Stimulated activated CD8-positive, alpha-beta memory T cell treated with anti-CD3 and anti-CD28 coated beads, Interleukin-2, amount 100 ng/mL, for 48 hours (primary cell): ENCODE measurements at places on chromosomes 1 and 21.

GRCh38 chr1:215479567-215479966 lies 87.5 kb upstream of the KCTD3 start:
- DNase-seq = no peak

- no peak for DNase-seq
Measured at GRCh38 chr1:107449326-107449725, 308.5 kb downstream of the NTNG1 start.

- no peak for DNase-seq
Measured at GRCh38 chr1:86380257-86380861, 15.8 kb downstream of the ODF2L start.

DNA sequence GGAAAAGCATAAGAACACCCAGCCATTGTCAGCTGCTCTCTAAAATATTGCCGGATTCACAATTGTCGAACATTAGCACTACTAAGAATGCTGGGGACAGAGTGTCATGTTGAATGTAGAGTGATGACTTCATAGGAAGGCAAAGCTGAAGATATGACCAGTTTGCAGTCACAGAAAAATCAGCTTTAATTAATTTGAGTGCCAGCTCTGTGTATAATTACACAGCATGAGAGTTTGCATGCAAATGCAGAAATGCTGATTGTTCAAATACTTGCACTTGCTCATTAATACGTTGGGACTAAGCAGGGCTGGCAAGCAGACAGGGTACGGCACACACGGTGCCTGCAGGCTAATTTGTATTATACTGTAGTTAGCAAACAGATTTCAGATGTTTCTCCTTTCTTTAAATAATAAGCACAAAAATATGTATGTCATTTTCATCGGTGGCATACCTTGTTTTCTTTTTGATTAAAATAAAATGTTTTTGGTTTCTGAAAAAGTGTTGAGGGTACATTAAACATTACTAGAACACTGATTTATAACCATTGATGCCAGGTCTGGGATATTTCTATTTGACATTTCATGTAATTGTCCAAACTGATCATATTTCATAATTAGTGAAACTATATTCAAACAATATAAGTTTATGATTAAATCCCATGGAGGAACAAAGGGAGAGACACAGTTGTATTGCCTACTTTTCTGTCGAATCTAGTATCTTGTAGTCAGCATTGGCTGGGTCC lies 99.8 kb upstream of the ADGRL2 start:
- no peak for DNase-seq

DNA sequence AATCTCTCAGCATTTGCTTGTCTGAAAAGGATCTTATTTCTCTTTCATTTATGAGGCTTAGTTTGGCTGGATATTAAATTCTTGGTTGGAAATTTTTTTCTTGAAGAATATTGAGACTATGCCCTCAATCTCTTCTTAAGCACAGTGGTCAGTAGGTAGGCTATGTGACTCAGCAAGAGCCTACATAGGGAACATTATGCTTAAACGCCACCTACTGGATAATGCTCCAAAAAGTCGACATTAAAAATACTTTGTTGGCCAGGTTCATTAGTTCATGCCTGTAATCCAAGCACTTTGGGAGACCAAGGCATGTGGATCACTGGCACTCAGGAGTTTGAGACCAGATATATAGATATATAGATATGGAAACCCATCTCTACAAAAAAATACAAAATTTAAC lies 678.0 kb upstream of the USP24 start:
- DNase-seq = no peak

- DNase-seq = peak; percentile 15
Measured at GRCh38 chr1:174021591-174022079, 522 bp downstream of the RC3H1 start.

GRCh38 chr1:214296860-214297745 lies 16.1 kb downstream of the SMYD2 start:
- no peak for DNase-seq

GRCh38 chr1:37076168-37076567 lies 41.9 kb upstream of the GRIK3 start:
- no peak for DNase-seq

DNA sequence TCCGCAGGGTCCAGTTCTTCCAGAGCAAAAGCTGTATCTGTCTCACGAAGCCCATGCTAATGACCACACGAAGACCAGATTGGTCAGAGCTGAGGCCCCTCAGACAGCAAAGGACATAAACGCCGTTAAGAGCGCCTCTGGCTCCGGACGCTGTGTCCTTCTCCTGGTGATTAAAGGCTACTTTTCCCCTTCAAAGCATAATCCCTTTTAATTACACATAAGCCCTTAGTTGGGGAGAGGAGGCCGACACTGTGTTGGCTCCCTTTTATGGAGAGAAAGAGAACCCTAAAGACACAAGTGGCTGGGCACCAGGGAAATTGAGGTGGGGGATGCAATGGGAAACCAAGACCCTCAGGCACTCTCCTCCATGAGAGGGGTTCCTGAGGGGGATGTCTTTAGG lies at the start of gene ABCA4:
Gene ABCA4 (minus strand): TSS at position 158 of the 400 bp plus-strand sequence. CDS start 103 bp downstream, at position 55.
- DNase-seq = no peak

- no peak for DNase-seq
Measured at GRCh38 chr1:206419250-206419649, 51.0 kb upstream of the IKBKE start.

DNA sequence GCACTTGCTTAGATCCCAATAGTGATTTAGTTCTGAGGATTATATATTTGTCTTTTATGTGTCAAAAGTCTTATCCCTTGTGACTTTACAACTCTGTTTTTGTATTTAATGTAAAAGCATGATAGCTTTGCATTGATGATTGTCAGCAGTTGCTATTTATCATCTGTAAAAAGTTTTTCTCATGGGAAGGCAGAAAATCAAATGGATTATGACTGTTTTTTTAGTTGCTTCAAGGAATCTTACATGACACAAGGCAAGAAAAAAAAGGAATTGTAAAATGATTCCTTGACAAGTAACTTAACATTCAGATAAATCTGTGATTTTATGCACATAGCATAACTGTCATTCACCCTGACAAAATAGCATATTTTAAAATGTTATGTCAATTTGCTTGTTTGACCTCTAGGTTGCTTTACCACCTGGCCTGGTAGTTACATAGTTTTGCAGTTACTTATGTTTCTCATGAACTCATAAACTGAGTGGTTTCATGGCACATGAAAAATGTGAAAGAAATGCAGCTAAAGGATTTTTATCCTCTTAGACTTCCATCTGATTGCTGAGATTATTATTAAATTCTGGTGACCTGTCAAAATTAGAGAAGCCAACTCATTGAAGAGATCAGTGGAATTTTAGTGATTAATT lies 622.6 kb downstream of the ADGRL2 start:
- DNase-seq = no peak

DNA sequence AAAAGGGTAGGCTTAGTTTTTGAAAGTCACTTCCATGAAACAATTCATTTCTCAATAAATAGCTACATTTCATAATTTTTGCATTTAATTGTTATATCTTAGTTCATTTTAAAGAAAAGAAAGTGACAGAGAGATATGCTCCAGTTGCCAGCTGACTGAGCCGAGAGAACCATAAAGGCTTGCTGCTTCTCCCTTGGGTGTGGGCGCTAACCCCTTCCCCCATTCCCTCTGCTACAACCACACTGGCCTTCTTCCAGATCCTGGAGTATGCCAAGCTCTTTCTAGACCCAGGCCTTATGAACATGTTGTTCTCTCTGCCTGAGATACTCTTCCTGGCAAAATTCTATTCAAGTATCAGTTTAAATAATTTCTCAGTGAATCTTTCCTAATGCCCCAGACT lies 12.3 kb downstream of the SORT1 start:
- DNase-seq = no peak

- DNase-seq = no peak
Measured at GRCh38 chr1:72362538-72362937, 80.2 kb upstream of the NEGR1 start.

DNA sequence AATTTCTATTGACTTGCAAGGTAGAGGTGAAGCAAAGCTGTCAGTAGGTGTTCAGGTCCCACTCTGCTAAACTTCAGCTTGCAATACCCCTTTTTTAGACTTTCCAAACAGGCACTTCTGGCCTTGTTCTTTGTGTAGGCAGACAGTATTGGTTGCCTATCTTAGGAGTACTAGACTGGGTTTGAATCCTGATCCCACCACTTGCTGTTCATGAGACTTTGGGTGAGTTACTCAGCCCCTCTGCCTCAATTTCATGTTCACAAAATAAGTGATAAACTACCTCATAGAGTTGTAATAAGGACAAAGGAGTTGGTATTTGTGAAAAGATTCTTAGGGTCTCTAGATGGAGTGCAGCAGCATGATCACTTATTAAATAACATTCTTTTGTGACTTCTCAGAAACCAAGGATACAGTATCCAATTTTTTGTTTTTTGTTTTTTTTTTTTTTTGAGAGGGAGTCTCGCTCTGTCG lies 5.2 kb downstream of the RCC1 start:
- no peak for DNase-seq

GRCh38 chr21:33371366-33371765 lies 31.8 kb upstream of the IFNGR2 start:
- DNase-seq = no peak

DNA sequence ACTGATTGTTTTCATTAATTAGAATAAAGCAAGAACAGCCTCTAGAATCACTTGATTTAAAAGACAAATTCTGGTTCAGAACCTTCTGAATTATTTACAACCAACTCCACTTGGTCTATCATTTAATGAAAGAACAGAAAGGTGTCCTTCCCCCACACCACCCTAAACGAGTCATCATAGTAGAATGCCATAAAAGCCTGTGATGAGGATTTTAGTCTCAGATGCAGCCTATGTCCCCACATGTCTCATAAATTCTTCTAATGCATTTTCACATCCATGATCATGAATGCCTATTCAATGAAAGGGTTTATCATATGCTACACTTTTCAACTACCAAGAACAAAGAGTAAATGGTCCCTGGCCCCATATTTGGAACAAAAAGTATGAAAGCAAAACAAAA lies 508.1 kb downstream of the DPYD start:
- no peak for DNase-seq

- no peak for DNase-seq
Measured at GRCh38 chr1:24727501-24728216, 17.6 kb upstream of the CLIC4 start.

DNA sequence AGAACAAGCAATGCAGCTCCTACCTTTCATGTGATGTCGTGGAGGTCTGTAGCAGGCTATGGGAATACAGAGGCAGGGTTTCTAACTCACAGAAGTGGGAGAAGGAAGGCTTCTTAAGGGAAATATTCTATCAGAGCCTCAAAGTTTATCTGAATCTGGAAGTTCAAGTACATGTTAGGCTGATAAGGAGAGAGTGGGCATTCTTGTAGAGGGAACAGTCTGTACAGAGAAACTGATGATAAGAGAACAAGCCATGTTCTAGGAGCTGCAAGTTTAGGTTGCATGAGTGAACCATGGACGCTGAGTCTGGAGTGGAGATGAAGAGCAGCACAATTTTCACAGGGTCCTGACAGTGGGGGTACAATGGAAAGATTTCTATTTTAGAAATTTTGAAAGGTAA lies 344.0 kb downstream of the CHRM3 start:
- DNase-seq = no peak

- no peak for DNase-seq
Measured at GRCh38 chr1:11132563-11133293, 33.1 kb upstream of the EXOSC10 start.

DNA sequence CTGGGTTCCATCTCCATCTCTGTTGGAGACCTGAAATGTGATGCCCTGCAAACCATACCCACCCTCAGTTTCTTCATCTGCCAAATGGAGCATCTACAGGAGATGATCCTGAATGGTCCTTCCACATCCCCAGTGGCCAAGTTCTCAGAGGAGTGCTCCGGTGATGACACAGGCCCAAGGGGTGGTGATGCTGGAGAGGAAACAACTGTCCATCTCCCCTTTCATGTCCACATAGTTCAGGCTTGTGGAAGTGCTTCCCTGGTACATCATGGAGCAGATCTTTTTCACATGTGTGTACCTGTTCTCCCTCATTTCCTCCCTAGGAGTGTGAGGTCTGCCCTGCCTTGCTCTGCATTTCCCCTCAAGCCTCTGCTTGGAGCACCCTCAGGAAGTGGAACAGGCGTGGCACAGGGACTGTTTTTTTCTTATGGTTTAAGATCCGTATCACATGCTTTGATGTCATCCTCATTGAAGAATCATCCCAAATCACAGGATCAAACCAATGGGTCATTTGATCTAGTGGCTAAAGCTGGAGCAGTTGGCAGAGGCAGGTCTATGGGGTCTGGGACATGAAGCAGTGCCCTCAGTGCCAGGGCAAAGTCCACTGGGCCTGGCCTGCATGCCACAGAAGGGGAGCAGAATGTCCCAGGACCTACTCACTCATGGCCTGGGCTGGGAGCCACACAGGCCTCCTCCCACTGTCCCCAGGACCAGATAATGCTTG lies 8.2 kb upstream of the TRIM63 start:
- DNase-seq = no peak

GRCh38 chr1:71228742-71229365 lies 148.0 kb upstream of the ZRANB2 start:
- DNase-seq = no peak

- DNase-seq = no peak
Measured at GRCh38 chr1:201876148-201876818, 12.4 kb upstream of the SHISA4 start.

DNA sequence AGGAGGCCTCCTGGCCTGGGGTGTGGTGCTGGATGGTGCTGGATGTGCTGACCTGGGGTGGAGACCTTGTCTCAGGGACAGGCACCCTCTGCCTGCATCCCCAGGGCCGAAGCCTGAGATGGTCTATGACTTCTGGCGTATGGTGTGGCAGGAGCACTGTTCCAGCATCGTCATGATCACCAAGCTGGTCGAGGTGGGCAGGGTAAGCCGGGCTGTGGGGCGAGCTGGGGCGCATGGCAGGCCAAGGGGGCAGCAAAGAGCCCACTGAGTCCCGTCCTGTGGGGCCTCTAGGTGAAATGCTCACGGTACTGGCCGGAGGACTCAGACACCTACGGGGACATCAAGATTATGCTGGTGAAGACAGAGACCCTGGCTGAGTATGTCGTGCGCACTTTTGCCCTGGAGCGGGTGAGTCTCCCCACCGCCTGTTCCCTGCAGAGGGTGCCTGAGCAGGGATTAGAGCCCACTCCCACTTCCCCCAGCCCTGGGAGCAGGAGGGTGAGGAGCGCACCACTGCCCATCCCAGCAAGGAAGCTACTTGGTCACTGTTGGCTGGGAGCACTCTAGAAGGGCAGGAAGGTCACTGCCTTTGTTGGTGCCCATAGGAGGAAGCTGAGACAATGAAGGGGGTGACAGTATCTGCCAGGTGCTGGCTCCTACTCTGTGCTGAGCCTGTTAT lies 75.2 kb downstream of the PTPRU start:
- no peak for DNase-seq

GRCh38 chr1:161359291-161359690 lies 8.4 kb downstream of the CFAP126 start:
- no peak for DNase-seq
